ENCODE measurements at places on chromosomes 11 and 22.

GRCh38 chr11:104076455-104076854 lies 40.0 kb downstream of the DDI1 start:
- no peak for DNase-seq

GRCh38 chr11:134519788-134520187 lies 107.7 kb upstream of the B3GAT1 start:
- DNase-seq: peak; percentile 70

DNA sequence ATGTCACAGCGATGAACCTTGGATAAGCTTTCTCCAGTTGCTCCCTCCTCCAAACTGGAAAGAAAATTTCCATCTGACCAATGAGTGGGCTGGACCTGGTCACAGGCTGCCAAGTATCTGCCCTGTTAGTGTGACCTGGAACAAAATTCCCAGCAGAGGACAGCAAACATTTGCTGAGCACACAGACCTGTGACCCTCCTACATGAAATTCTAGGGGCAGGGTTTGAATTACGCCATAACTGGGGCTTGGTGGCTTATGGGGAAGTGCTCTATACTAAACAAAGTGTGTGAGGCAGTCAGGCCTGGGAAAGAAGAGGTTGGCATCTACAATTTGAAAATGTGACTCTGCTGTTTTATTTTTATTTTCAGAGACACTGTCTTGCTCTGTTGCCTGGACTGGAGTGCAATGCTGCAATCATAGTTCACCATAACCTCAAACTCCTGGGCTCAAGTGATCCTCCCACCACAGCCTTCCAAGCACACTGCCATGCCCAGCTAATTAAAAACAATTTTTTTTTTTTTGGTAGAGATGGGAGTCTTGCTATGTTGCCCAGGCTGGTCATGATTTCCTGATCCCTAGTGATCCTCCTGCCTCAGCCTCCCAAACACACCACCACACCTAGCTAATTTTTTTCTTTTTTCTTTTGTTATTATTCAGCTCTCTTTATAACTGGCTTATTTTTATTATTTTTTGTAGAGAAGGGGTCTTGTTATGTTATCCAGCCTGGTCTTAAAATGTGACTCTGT lies 13.6 kb upstream of the XBP1 start:
- DNase-seq: no peak

DNA sequence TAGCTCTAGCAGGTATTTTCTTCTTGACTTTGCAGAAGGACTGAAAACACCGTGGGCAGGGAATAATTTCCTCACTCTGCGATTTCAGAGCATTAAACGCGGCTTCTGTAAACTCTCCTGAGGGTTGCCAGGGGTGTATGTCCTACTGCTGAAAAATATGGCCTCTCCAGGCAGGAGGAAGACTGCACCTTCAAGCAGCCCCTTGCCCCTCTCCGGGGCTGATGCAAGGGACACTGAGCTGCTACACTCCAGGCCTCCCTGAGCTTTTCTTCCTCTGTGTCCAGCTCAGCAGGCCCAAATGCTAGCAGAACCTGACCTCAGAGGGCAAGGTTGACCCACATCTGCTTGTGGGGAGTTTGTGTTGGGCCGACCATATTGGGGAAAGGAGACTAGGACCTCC lies 2.2 kb downstream of the CD6 start:
- DNase-seq: no peak

- DNase-seq: no peak
Measured at GRCh38 chr11:4050138-4050537, 44.5 kb upstream of the RRM1 start.

GRCh38 chr22:46763051-46763705 lies 728 bp downstream of the TBC1D22A start:
- DNase-seq: peak; percentile 70

- DNase-seq: no peak
Measured at GRCh38 chr11:47918370-47918690, 62.0 kb upstream of the PTPRJ start.

DNA sequence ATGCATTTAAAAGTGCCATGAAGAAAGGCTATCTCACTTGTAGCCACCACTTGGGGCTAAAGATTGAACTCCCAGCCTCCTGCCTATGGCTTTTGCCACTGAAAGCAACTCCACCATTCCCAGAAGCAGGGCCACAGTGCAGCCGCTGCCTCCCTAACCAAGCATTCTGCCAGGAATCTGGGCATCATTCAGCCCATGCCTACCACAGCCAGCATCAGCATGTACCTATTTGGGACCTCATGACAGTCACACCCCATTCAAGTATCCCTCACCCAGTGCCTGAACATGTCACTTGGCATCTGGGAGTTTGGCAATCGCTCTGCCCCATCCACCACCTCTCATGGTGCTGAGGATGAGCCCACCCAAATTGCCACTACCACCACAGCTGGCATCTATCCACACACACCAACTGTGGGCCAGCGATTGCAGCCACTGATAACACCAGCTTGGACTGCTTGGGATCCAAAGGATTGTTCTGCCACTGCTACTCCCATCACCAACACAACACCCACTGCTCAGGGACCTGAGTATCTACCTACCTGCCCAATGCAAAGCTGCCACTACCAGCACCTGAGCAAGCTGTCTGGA lies 234.4 kb downstream of the GRM5 start:
- DNase-seq: no peak

GRCh38 chr11:73147771-73148681 lies 5.9 kb upstream of the FCHSD2 start:
- DNase-seq: peak; percentile 54

GRCh38 chr22:28773461-28773867 lies 969 bp downstream of the CCDC117 start:
- DNase-seq: no peak

GRCh38 chr11:15941206-15941770 lies 415.1 kb downstream of the SOX6 start:
- peak; percentile 91 for DNase-seq

GRCh38 chr11:1831338-1832210 lies 3.2 kb upstream of the SYT8 start:
- peak; percentile 24 for DNase-seq

DNA sequence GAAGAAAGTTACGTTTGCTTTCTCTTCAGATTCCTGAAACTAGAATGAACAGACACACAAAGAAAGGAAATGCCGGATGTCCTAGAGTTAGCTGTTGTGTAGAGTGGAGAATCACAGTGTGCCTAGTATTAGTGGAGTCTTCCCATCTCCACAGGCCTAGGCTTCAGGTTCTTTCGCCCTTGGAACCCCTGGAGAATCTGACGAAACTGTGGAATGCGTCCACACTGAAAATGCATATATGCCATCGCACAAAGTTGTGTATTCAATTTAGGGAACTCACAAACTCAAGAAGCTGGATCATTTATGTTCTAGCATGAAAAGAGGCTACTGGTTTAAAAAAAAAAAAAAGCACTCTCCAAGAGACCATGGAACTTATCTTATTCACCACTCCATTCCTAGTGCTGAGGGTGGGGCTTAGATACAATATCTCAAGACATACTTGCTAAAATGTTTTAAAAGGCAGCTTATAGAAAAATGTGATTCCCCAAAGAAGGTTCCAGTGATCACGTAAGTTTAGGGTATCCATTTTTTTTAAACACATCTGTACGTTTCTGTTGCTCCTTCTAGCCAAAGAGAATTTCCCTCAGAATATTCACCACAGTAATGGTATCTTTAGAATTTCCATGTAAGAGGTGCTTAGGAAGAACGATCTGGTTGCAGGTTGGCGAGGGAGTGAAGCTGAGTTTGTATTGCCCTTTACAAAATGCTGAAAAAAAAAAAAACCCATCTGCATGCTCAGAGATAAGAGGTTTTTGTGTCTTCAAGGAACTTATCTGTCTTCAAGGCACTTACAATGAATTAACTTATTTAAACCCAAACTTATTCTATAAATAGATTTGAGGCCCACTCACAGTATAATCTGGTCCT lies 20.0 kb downstream of the MAML2 start:
- no peak for DNase-seq

GRCh38 chr11:78539506-78539905 lies 35.2 kb downstream of the NARS2 start:
- DNase-seq: no peak

GRCh38 chr11:66291706-66292542 lies at the start of gene TMEM151A:
Gene TMEM151A, plus strand, starts transcription at chr11:66291894. Its CDS starts 120 bp downstream, at chr11:66292014.
- DNase-seq: peak; percentile 24

GRCh38 chr11:118396097-118396501 lies 5.3 kb upstream of the ATP5MG start:
- DNase-seq: no peak

DNA sequence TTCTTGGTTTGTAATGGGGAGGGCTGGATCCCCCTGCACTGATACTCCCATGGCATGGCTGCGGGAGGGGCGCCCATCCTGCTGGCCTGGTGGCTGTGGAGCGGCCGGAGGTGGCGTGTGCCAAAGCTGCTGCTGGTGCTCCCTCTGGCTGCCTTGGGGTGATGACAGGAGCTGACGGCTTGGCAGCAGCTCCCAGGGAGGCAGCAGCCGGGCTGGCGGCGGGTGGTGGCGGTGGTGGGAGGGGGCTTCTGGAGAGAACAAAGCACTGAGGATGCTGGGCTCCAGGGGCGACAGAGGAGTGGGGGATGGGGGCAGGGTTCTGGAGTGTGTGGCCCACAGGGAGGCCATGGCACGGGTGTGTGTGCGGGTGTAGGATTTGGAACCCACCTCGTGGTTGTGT lies 11.4 kb upstream of the MPPED1 start:
- DNase-seq: no peak

DNA sequence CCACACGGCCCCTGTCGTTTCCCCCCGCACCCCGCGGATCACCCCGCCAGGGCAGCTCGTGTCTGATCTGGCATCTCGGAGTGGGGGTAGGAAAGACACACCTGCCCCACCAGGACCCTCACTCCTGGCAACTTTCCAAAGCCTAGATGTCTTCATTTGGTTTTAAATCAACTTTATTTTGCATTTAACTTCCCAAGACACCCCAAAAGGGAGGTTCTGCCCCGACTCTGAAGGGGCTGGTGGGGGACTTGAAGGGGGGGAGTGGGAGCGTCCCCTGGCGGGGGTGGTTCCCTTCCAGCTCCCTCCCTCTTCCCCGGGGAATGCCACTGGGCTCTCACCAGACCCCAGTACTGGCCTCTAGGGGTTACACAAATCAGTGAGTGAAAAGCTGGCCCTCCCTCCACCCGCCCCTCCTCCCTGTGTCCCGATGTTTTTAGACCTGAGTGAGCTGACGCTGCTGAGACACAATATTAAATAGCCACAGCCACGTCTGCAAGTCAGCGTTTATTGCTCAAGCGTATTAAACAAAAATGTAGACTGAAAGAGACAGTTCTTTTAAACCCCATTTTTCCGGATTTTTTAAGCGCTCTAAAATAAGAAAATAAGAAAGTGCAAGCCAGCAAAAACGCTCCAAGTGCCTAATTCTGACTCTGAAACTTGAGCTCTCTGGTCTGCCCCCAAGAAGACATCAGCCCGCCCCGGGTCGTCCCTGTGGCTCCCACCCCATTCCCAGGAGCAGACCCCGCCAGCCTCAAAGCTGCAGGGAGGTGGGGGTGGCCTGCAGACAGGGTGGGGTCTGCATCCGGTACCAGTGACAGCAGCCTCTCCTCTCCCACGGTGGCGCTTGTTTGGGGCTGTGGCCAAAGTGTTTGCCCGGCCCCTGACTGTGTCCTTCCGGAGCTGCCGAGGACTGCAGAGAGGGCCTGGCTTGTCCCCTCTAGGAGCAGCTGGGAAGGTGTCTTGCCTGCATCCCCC lies 1.1 kb upstream of the TTLL8 start:
- peak; percentile 26 for DNase-seq

DNA sequence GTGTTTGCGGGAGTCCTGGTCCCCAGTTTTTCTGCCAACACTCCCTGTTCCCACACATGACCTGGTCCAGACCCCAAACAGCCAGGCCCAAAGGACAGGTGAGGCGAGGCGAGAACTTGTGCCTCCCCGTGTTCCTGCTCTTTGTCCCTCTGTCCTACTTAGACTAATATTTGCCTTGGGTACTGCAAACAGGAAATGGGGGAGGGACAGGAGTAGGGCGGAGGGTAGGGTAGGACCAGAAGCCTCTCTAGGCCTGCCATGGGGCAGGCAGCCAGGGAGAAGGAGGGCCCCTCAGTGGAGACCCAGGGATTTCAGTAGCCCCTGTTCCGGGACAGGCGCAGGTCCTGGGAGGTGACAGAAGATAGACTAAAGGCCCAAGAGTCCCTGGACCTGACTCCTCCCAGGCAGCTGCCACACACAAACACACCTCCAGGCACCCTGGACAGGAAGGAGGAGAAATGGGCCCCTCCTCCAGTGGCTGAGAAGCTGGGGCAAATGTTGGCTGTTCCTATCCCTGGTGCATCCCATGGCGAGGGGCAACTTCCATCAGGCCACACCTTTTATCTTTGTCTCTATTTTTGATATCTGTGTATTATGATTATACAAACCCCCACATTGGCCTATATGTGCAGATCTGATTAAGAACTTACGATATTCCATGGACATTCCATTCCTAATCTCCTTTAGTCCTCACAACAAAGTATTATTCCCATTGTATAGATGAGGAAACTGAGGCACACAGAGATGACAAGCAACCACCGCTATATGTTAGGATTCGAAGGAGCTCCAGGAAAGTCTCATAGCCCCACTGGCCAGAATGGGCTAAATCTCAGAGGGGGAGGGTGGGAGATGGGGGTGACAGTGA lies 626 bp upstream of the F2 start:
- no peak for DNase-seq

DNA sequence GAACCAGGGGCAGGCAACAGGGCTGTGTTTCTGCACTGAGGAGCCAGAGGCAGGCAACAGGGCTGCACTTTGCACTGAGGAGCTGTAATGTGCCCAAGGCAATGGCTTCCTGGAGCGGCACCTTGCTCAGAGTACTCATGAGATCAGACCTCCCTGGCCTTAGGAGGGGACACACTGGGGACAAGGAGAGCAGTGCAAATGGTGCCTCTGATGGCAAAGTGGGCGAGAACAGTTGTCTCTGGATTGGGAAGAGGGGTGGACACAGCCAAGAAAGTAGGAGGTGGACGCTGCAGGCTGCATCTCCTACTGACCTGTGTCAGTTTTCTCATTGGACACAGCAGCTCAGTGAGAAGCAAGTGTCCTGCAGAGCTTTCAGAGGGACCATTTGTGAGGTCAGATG lies 1443.3 kb downstream of the TBC1D22A start:
- no peak for DNase-seq

- DNase-seq: no peak
Measured at GRCh38 chr11:125281831-125282595, 117.5 kb downstream of the PKNOX2 start.

DNA sequence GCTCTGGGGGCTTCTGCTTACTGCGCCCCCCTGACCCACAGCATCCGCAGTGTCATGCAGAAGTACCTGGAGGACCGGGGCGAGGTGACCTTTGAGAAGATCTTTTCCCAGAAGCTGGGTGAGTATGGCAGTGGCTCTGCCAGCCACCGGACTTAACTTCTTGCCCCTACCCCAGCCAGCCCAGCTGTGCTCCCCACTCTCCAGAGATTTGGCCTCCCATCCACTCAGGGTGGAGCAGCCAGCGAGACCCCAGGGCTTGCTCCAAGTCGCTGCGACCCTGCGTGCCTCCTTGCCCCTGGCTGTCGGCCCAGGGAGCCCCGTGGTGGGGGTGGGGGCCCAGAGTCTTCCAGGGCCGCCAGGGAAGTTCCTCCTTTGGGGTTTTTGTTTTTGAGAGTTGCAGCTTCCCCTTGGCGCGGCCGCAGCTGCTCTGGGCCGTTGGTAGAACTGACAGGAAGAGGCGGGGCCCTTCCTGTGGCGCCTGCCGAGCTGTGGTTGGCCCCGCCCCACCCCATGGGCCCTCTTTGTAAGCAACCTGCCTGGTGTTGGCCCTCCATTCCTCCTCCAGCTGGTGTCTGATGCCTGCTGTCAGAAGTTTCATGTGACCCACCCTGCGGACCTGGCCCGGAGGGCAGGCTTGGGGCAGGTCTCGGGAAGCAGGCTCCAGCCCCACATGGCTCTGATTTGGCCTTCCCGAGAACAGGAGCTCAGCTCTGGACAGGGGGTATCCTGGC lies 11.1 kb downstream of the GRK2 start:
- DNase-seq: peak; percentile 91

Data from right hindlimb (tissue), 1 donor.